CD8-positive, alpha-beta T cell (primary cell): ENCODE measurements at places on chromosomes 6 and 20.

- DNase-seq: no peak
Observed at GRCh38 chr20:40965671-40966070, 63.0 kb upstream of the TOP1 start.

GRCh38 chr20:12570371-12570770 lies 438.4 kb upstream of the SPTLC3 start:
- no peak for DNase-seq

DNA sequence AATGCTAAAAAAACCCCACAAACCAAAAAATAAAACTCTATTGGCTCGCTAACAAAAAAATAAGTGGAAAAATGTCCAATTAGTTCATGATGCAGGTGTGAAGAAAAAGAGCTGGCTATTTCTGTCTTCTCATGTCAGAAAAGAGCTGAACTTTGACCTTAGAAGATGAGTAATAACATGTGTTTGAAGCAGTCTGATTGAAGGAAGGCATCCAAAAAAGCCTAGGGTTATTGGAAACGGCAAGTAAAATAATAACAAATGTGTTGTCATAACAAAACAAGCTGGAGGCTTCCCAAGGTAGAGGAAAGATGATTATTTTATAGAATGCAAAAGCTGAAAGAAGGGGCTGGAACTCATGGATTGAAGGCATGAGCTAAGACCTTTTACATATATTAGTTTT lies 94.4 kb upstream of the FAM184A start:
- no peak for DNase-seq

- no peak for DNase-seq
Observed at GRCh38 chr20:11232896-11233295, 559.1 kb upstream of the JAG1 start.

DNA sequence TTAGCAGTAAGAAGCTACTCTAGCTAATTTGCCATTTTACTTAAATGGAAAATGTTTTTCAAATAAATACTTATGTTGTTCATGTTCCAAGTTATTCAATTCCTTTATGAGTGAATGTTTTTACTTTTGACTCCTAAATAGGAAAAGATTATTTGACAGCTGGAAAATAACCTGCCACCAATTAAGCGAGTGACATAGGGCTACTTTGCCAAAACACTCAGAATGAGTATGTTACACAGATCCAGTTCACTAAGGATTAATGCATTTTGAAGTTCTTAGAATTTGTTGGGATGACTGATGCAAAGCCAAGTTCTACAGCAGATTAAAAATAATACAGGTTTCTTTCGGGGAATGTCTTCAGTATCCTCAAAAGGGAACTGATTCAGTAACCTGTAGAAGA lies 144.4 kb downstream of the ADGRG6 start:
- DNase-seq: no peak

DNA sequence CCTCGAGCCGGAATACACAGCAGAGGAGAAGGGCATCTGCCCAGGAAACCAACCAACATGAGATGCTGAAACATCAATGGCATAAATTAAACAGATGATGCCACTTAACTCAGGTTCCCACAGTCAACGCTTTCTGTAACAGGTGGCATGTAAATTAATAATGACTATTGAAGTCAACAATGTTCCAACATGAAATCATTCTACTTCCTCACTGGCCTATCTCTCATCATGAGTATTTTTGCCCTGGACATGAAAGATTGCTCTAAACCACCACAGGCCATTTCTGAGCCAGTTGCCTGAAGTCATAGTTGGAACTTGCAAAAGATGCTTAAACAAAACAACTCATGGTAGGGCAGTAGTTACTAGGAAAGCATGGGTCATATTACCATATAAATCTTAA lies 397.9 kb upstream of the JARID2 start:
- DNase-seq: no peak

- no peak for DNase-seq
Observed at GRCh38 chr20:58840816-58841538, 9.7 kb downstream of the GNAS-AS1 start.
